Activated T-cell treated with anti-CD3 and anti-CD28 coated beads for 1 hour (primary cell): ENCODE measurements at places on chromosomes 6 and 20.

DNA sequence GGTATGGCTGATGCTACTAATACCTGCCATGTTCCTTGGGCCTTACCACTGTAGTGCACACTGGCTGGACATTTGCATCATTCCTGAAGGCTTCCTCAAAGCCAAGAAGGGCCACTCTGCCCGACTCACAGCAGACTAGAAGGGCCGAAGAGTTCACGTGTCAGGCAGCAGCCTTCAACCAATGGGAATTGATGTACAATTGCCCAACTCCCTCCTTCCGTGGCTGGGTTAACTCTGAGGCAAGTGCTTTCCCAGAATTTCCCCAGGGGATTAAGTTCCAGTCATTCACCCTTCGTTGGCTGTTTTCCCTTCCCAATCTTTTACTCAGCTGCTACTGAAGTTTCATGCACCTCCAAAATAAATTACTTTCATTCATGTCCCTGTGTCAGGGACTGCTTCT is 29.8 kb downstream of the PSMB9 start:
- DNase-seq: no peak

GRCh38 chr6:161543684-161544309 is 269.9 kb upstream of the AGPAT4 start:
- DNase-seq: no peak

- DNase-seq: no peak
Observed at GRCh38 chr6:30763618-30764489, 19.5 kb upstream of the IER3 start.

DNA sequence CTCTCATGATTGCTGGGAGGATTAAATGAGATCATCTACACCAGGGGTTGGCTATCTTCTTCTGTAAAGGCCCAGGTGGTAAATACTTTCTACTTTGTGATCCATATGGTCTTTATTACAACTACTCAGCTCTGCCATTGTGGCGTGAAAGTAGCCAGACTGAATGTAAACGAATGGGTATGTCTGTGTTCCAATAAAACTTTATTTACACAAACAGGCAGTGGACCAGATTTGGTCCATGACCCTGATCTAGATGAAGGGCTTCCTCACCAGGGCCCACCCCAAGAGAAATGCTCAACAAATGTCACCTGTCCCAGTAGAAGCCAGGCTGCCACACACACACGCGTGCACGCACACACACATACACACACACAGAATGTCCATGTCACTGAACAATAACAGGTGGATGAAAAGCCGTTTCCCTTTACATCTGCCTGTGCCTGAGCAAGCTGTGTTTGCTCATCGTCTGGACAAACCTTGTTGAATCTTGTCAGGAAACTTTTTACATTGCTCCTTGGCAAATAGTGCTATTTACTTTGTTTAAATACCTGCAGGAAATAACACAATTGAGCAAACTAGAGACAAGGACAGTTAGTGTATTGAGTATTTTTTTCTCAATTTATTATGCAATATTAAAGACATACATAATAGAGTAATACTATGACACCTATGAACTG is 114.3 kb downstream of the EYA2 start:
- DNase-seq: no peak

- no peak for DNase-seq
Observed at GRCh38 chr6:86856379-86856778, 80.9 kb upstream of the HTR1E start.

DNA sequence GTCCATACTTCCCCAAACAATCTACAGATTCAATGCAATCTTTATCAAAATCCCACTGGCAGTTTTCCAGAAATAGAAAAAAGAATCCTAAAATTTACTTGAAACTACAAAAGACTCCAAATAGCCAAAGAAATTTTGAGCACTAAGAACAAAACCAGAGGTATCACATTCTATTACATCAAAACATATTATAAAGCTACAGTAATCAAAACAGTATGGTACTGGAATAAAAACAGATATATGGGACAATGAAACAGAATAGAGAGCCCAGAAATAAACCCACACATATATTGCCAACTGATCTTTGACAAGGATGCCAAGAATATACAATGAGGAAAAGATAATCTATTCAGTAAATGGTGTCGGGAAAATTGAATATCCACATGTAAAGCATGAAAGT is 46.0 kb upstream of the FBXO30 start:
- no peak for DNase-seq

DNA sequence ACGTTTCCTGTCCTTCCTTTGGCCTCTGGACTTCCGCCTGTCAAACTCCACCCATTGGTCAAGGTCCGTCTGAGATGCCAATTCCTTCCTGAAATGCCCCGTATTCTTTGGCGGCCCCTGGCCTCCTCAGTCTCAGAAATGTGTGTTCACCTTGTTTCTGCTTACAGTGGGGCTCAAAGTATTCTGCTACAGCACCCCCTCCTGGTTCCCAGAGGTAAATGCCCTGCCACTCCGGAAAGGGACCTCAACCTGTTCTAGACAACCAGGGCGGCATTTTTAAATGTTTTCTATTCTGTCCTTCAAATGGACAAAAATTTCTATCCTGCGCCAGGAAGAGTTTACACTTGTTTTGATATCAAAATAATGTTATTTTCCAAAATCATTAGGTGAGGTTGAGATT is 12.1 kb upstream of the PAX1 start:
- DNase-seq: no peak

DNA sequence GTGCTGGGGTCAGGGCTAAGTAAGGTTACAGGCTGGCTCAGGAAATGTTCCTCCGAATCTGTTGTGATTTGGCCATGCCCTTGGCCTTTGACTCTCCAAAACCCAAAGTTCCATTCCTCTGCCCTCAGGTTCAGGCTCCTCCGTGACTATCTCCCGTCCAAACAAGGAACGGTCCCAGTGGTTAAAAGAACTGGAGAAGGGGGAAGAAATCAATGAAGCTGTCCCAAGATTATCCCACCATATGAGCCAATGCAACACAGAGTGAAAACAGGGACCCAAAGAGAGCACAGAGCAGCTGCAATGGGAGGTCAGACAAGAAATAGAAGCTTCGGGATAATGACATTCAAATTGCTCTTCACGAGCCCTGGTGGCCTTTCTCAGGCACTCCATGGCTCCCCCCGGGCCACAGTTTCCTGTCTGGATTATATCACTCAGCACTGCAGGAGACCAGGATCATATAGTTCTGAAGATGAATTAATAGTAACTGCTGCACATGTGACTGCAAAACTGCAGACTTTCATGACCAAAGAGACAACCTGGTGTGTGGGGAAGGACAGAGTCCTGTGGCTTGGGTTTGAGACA is 211.3 kb downstream of the ZNF217 start:
- no peak for DNase-seq
